Chondrocyte (in vitro differentiated cells): ENCODE measurements at places on chromosomes 6 and 20.

DNA sequence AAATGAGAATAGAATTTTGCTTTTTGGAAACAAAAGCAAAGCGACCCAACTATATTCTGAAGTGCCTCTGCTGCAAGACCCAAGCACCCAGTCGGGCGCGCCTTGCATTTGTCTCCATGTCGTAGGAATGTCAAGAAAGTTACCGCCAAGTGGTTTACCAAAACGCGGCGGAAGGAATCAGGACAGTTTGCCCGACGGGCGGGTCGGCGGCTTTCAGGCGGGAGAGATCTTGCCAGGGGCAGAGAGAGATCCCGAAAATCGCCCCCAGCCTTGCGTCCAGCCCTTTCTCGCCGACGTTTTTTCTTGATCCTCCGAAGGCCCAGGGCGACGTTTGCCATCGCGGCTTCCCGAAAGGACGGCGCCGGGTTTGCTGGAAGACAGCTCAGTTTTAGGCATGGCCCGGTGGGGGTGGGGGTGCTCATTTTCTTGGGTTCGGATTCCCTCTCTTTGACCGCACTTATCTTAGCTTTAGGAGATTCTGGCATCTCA lies 4.0 kb upstream of the LIN28B start:
- no peak for DNase-seq

GRCh38 chr6:30722280-30723112 lies 2.3 kb downstream of the TUBB start:
- DNase-seq = no peak

DNA sequence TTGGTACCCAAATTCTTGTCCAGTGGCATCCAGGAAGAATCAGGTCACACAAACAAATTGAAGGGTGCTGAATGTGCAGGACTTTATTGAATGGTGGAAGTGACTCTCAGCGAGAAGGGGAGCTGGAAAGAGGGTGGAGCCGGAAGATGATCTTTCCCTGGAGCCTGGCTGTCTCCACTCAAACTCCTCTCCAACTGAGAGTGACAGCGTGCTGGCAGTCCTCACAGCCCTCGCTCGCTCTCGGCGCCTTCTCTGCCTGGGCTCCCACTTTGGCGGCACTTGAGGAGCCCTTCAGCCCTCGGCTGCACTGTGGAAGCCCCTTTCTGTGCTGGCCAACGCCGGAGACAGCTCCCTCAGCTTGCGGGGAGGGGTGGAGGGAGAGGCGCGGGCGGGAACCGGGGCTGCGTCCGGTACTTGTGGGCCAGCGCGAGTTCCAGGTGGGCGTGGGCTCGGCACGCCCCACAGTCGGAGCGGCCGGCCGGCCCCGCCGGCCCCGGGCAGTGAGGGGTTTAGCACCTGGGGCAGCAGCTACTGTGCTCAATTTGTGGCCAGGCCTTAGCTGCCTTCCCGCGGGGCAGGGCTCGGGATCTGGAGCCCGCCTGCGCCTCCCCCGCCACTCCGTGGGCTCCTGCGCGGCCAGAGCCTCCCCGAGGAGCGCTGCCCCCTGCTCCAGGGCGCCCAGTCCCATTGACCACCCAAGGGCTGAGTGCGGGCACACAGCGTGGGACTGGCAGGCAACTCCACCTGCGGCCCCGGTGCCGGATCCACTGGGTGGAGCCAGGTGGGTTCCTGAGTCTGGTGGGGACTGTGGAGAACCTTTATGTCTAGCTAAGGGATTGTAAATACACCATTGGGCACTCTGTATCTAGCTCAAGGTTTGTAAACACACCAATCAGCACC lies 26.7 kb upstream of the MBOAT1 start:
- DNase-seq = no peak

GRCh38 chr6:87832025-87832825 lies 130.2 kb upstream of the AKIRIN2 start:
- no peak for DNase-seq

DNA sequence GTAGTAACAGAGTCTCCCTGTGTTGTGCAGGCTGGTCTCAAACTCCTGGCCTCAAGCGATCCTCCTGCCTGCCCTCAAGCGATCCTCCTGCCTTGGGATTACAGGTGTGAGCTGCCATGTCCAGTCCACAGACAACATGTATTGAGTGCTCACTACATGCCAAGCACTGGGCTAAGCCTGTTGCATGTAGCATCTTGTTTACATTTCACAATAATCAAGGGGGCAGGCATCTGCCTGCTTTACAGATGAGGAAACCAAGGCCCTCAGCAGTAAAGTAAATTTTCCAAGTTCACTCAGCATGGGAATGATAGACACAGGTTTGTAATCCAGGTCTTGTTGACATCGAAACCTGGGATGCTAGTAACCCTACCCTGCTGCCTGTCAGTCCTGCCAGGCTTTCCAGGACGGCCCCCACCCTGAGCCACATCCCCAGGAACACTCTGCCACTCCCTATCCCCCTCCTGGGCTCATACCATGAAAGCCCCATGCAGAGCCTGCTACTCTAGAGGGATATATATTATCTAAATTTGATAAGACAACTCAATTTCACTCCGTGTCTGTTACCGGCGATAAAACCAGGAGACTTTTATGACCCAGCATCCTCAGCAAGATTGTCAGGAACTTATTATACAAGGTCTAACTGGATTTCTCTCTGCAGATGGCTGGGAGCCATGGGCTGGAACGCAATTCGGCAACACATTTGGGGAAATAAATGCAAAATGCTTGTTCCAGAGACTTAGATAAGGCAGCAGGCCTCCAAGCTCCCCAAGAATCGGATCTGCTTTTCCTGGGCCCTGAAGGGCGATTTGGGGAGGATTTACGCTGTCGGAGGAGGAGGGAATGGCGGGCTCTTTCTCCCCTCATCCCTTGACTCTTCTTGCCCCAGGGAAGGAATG lies 30.4 kb downstream of the CD40 start:
- no peak for DNase-seq

DNA sequence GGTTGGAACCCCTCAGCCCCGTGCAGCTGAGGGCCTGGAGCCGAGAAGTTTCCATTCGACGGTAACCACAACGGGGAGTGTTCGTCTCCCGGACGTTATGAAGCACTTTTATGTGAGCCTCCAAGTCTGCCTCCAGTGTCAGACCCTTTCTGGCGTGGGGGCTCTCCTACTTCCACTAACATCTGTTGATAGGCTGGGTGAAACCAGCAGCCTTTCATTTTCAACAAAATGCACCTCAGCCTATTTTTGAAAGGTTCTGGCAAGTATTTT lies 257.4 kb downstream of the THBS2 start:
- DNase-seq = no peak

GRCh38 chr6:52377538-52378221 lies 15.7 kb downstream of the PAQR8 start:
- no peak for DNase-seq
